Neural cell (in vitro differentiated cells): ENCODE measurements at places on chromosomes 7 and 10. TPM values are rescaled to one million over a fixed set of nuclear protein-coding genes. Genes with fewer than 3 reads are reported as not detected.

The COL17A1 gene
- not detected in 2 replicates for polyA plus RNA-seq

The AIFM2 gene
- 0.42 and 0.78 TPM in 2 replicates for polyA plus RNA-seq

The CLDN12 gene
- polyA plus RNA-seq, result 74.2 and 81.0 TPM in 2 replicates

The PRRT4 gene
- polyA plus RNA-seq, result 32.5 and 34.4 TPM in 2 replicates

The CCDC172 gene
- not detected in 2 replicates for polyA plus RNA-seq

The CHAT gene
- polyA plus RNA-seq, result not detected in 2 replicates

The HMX3 gene
- not detected in 2 replicates for polyA plus RNA-seq

The ACTL6B gene
- 339 and 389 TPM in 2 replicates for polyA plus RNA-seq

The TBX20 gene
- not detected in 2 replicates for polyA plus RNA-seq

The FAM131B gene
- 45.9 and 58.5 TPM in 2 replicates for polyA plus RNA-seq

The SLC12A9 gene
- 21.2 and 29.0 TPM in 2 replicates for polyA plus RNA-seq

The FKBP6 gene
- not detected in 2 replicates for polyA plus RNA-seq

The HEPACAM2 gene
- 0.24 and 0.35 TPM in 2 replicates for polyA plus RNA-seq

The TBXAS1 gene
- polyA plus RNA-seq, result 0.93 and 2.8 TPM in 2 replicates

The IL15RA gene
- polyA plus RNA-seq, result not detected in 2 replicates

The NEUROG3 gene
- polyA plus RNA-seq, result not detected in 2 replicates

The PRPS1L1 gene
- polyA plus RNA-seq, result not detected in 2 replicates

The TUBAL3 gene
- polyA plus RNA-seq, result not detected in 2 replicates
